Fibroblast of villous mesenchyme (primary cell): ENCODE measurements at places on chromosomes 4 and X. TPM values are rescaled to one million over a fixed set of nuclear protein-coding genes. Genes with fewer than 3 reads are reported as not detected.

GRCh38 chr4:139312552-139313332 is 10.5 kb upstream of the NDUFC1 start:
- peak; percentile 26 for DNase-seq

- peak; percentile 70 for DNase-seq
These were observed 790.3 kb upstream of the HTR2C start for GRCh38 chrX:113793563-113793962.

NOX1 gene
- under 0.01 TPM in 1 of 2 replicates, not detected in the other for total RNA-seq

DNA sequence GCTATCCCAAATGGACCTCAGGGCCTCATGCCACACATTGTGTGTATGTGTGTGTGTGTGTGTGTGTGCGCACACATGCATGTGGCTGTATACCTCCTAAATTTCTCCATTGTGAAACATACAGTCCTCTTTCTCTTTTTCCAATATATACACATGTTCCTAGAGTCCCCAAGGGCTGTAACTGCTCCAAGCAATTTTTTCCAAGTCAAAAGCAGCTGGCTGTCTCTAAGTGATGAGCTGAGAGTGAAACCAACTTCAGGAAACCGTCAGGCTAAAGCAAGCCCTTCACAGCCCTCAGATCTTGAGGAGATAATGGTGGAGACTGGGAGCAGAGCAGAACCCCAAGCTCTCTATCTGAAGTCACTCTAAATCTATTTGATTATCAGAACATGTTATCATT is 496.1 kb upstream of the DIPK2B start:
- DNase-seq: no peak

BEX1 gene
- 1.3 and 2.2 TPM in 2 replicates for total RNA-seq

DNA sequence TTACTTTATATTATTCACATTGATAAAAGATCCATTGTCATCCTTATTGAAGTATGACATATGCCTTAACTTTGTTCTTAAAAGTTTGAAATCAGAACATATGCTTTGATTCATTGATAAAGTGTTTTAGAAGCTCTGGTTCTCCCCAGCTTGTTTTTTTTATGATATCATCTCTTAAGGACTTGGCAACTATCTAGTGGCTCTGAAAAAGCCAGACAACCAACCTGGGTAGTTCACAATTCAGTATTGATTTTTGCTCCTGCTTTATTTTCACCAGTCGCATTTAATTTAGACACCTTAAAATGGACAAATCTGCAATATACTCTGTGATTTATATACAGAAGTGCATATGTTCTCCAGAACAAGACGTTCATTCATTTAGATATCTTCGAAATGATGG is 70.1 kb downstream of the GRIA2 start:
- no peak for DNase-seq

MFAP3L gene
- total RNA-seq: 0.86 and 1.3 TPM in 2 replicates

GRCh38 chr4:180932370-180933001 is 1310.7 kb upstream of the TENM3 start:
- DNase-seq: no peak

GRCh38 chr4:8303485-8304281 is 34.1 kb downstream of the HTRA3 start:
- DNase-seq: peak; percentile 85

GRCh38 chr4:111230265-111230664 is 607.4 kb upstream of the PITX2 start:
- DNase-seq: peak; percentile 34

DNA sequence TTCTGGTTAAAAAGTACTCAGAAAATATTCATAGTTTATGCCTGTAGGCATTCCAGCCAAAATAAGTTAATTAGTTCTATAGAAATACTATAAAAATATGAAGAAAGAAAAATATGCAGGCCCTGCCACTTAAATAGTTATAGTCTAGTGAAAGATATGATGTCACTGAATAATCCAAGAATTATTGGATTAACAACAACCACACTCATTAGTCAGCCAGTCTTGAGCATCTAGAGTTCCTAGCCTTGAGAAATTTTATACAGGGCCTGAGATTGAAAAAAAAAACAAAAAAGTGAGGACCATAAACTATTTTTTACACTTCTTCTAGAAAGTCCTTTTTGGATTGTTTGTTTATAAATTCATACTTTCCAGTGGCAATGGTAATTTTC is 823.0 kb downstream of the FAT4 start:
- DNase-seq: no peak

- DNase-seq: peak; percentile 27
These were observed 11.0 kb upstream of the FGF5 start for GRCh38 chr4:80255329-80256095.

MAGEA4 gene
- total RNA-seq: not detected in 2 replicates

DNA sequence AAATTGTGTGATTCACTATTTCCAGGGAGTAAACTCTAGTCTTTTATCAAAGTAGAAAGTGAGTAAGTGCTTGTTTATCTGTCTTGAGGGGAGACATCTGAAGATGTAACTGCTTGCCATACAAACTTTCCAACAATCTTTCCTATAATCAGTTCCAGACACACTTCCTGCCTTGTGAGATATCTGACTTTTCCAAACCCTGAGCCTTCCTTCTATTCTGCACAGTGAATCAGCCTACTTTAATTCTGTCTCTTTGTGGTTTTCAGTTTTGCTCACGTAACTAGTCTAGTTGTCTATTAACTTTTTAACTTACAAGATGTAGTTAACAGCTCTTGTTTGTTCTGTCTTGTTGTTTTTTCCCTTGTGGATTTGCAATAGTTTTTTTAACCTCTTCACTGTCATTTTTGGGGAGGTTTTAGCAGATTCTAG is 947.8 kb downstream of the C4orf33 start:
- DNase-seq: no peak

DNA sequence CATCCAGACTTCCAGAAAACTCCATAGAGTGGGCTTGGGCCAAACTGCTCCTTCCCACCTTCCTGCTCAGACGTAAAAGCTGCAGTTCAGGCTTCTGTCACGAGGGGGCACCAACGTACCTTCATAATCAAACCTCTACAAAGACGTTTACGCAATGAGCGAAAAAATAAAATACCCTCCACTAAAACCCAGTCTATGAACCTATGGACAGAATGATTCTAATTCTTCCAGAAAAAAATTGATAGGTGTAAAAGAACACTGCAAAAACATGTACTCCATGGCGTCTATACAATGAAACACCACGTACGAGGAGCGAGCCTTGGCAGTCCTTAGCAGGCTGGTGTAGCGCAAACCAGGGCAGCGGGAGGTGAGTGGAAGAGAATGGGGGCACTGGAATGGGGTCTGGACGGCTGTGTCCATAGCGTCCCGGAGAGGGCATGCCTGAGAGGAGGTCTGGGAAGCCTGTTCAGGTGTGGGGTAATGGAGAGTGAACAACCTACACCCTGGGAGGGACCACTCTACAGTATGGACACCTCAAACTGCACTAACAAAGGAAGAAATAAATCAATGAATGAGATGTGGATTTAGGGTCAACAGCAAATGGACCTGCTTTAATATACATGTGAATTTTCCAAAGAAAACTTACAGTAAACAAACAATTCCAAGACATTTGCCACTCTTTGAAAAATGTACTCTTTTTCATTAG is 14.4 kb upstream of the RAB40A start:
- peak; percentile 71 for DNase-seq

GRCh38 chrX:109537324-109537665 is 651 bp downstream of the NXT2 start:
- DNase-seq: peak; percentile 83

DNA sequence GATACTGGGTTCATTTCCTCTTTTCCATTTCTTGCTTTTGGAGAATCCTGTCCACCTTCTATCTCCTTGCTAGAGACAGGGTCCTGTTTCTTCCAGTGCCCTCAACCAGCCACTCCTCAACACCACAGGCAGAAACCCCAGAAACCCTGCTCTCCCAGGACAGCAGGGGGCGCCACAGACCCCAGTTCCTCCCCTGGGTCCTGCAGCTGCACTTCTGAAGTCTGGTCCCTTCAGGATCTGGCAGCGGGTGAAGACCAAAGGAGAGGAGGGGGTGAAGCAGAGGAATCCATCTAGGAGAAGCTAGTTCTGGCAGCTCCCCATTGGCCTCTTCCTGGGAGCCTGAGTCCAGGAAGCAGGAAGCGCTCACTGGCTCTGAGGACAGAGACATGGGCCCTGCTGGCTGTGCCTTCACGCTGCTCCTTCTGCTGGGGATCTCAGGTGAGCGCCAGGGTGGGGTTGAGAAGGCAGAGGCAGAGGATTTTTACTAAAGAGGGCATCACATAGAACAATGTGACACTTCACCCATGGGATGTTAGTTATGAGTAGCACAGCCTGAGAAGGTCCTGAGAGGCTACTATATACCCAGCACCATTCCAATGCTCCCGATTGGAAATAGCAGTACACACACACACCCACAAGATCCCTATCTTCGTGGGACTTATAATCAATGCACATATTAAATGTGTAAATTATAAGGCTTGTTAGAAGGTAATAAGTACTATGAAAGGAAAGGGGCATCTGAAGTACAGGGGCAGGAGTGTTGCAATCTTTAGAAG is at the start of gene PRSS48:
Gene PRSS48, plus strand, starts transcription at position 375 of the 776 bp plus-strand sequence. Its CDS starts 12 bp downstream, at position 387.
- peak; percentile 51 for DNase-seq

GRCh38 chr4:125198916-125199315 is 115.8 kb upstream of the FAT4 start:
- no peak for DNase-seq

RHOXF2 gene
- total RNA-seq: 0.32 TPM in 1 of 2 replicates, not detected in the other

JAKMIP1 gene
- total RNA-seq: not detected in 2 replicates

CXCL3 gene
- 0.32 and 3.0 TPM in 2 replicates for total RNA-seq

- no peak for DNase-seq
These were observed 200.7 kb upstream of the NPY2R start for GRCh38 chr4:155007660-155008176.

DNA sequence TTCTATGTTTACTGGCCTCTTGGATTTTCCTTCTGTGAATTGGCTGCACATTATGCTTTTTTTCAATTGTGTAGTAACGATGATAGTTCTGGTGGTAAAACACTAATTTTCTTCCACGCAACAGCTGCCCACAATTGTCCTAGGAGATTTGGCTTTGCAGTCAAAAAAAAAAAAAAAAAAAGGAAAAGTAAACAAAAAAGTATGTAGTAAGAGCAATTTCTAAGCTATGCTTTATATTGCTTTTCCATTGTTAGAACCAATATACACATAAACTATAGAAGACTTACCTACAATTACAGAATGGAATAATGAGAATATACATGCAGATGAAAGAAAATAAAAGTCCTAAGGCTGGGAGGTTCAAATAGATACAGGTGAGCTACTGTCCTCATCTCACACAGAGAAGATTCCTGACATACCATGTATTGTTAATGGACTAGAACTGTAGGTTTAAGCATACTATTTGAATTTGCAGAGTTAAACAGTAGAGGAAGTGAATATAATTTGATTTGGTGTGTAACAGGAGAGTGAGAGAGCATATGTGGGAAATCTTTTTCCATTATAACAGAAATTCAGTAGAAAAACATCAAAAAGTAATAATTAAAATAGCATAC is 976.2 kb downstream of the RAB28 start:
- no peak for DNase-seq

- DNase-seq: peak; percentile 63
These were observed 10.4 kb upstream of the TSPYL2 start for GRCh38 chrX:53071604-53072417.
